ENCODE measurements at places on chromosomes 1 and 21.

GRCh38 chr1:100413035-100413434 is 60.7 kb downstream of the CDC14A start:
- no peak for DNase-seq

DNA sequence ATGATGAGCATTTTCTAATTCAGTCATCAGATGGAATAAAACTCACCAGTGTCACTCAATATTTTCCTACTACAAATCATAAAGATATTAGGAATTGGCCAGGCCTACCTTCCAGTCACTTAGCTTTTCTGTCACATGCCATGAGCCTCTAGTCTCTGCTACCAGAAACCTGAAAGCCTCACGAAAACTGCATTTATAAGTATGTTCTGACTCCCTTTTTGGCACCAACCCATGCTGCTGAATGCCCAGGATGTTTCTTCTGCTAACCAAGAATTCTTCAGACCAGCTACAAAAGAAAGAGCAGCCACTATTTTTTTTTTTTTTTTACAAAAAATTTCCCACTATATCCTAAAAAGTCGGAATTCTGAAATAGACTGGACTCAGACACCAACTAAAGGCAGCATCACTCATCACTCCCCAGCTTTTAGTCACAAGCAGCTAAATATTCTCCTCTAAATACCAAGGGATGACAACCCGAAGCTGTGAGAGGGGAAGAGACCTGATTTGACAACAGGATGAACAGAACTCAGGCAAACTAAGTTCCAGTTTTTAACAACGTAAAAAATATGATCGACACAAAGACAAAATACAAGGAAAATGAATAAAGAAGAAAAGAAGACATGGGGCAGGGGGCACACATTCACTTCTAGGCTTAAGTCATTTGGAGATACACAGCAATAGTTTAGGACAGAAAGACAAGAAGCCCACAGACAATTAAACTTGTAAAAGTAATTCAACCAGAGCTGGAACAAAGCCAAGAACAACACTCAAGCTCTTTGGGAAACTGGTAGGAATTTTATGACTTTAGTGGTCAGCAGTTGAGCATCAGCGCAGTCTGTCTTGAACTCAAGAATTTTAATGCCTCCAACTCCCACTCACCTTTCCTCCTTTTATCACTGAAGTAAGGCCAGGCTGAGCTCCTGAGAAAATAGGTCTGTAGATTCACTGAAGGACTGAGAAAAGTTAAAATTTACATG is 1.7 kb downstream of the DCAF8 start:
- no peak for DNase-seq

DNA sequence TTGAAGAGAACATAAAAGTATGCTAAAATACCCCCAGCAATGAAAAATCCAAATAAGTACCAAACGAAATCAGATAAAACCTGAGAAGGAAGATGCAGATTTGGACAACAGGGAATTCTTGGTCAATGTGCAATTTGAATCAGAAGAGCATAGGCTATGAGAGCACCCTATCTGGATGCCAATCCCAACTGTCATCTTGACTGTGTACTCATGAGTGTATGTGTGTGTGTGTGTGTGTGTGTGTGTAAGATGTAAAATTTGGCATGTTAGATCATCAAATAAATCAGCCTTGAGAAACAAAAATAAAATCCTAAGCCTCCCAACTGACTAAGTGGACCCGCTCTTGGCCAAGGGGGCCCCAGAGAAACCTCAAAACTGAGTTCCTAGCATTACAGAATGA is 18.0 kb upstream of the SPRR2G start:
- no peak for DNase-seq

- DNase-seq, result no peak
These were observed 10.7 kb upstream of the CNR2 start for GRCh38 chr1:23923592-23924499.

- DNase-seq, result no peak
These were observed 51.5 kb upstream of the SLC22A15 start for GRCh38 chr1:115924770-115925169.

DNA sequence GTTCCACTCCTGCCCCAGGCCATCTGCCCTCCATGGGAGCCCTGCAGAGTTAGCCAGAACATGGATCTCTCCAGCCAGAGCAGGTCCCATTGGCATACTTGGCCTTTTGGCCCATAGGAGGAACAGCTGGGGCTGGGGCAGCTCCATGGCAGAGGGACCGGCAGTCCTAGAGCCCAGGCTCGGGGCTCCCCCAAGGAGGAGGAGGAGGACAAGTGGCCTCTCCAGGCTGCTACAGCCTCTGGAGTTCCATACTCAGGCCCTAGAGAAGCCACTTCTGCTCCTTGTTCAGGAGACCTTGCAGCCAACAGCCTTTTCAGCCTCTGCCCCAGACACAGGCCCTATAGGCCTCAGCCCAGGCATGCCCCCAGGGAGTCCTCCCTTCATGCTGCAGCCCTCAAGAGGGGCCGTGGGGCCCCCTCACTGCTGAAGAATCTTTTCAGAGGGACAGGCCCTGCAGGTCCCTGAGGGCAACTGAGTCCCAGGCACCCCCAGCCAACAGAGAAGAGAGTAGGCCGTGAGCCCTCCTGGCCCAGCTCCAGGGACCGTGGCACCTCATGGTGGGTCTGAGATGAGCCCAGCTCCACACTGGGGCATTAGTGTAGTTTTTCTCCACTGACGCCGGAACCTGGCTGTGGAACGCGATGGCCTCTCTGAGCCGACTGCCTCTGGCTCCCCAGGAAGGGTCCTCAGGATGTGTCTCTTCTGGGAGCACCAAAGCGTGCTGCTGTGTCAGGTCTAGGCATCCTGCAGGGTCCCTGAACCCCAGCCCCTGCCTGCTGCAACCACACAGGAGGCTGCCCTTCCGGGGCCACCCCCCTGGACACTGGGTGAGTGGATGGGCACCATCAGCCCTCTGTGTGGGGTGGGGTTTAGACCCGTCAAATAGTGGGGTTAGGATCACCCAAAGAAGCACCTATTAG is 297.6 kb upstream of the VAMP3 start:
- DNase-seq, result no peak
